ENCODE measurements at places on chromosomes 2 and 18.

DNA sequence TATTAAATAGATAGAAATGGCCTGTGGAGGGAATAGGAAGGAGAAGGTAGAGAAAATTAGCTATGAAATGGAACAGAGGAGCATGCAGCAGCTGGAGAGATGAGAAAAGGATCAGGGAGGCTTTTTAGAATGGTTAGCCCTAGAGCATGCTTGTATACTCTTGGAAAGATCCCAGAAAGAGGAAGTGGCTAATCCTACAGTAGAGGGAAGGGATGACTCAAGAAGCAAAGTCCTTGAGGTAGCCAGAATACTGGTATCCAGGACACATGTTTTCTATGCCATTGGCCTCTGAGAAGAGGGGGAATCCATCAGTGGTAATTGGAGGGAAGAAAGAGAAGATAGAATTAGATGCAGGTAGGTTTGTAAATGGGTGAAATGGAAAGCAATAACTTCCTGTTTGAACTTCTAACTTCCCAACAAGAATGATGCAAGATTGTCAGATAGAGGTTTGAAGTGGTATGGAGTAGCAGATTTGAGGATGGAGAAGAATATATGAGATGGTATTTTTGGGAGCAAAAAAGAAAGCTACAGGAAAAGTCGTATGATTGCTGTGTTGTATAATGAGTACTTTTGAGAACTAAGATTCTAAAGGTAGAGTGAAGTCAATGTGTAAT is 17.1 kb upstream of the OSBPL6 start:
- no peak for DNase-seq

- DNase-seq = no peak
Measured at GRCh38 chr2:98473995-98474780, 29.5 kb downstream of the INPP4A start.

- DNase-seq = no peak
Measured at GRCh38 chr2:178836807-178837206, 29.6 kb upstream of the TTN start.

DNA sequence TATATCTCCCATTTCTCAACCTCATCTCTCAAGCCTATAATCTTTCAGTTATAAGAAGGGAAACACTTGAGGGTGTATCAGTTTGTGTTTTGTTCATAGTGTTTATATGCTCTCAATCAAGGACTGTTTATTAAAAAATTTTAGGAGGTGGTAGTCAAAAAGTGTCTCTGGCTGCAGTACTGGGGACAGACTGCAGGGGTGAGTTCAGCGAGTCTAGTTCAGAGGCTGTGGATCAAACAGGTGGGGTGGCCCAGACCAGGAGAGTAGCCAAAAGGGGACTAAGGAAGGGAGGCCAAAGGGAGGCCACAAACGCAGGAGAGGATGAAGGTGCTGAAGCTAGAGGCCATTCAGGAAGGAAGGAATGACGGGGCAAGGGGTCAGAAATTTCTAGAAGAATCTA is 136.3 kb downstream of the MSH2 start:
- no peak for DNase-seq

DNA sequence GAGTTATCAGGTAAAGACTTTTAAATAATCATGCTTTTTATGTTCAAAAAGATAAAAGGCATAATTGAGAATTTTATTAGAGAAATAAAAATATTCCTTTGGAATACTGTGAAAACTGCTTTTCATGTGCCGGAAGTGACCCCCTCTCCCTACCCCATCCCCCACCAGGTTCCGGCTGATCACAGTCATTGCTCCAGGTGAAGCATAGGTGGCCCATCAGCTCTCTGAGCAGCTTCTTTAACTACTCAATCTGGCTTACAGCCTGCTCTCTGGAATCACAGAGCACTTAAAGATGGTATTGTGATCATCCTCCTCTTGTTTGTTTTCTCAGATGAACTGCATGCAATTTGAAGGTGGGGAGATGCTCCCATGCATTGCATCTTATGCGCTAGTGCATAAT is 257.7 kb downstream of the EN1 start:
- no peak for DNase-seq

GRCh38 chr18:26185267-26185666 is 41.0 kb upstream of the TAF4B start:
- no peak for DNase-seq

GRCh38 chr2:206565666-206566065 is 76.6 kb upstream of the FAM237A start:
- DNase-seq = no peak

- DNase-seq = no peak
Measured at GRCh38 chr2:153287109-153287801, 191.3 kb downstream of the RPRM start.
